ENCODE measurements at places on chromosomes 1 and 21. TPM values are rescaled to one million over a fixed set of nuclear protein-coding genes. Genes with fewer than 3 reads are reported as not detected.

Gene DNASE2B
- not detected for total RNA-seq

Gene HIVEP3
- 1.8 TPM for total RNA-seq

Gene FCRL5
- not detected for total RNA-seq

Gene ARHGEF16
- not detected for total RNA-seq

Gene LAMTOR2
- 35.0 TPM for total RNA-seq

Gene OSCP1
- total RNA-seq: 7.7 TPM

Gene RBBP5
- 23.6 TPM for total RNA-seq

Gene DIO1
- total RNA-seq: not detected

Gene CD1E
- not detected for total RNA-seq

Gene PDIK1L
- 6.9 TPM for total RNA-seq

Gene SELENOF
- total RNA-seq: 184 TPM

Gene KCNC4
- total RNA-seq: 10.9 TPM

Gene SLFNL1
- total RNA-seq: 0.87 TPM

Gene DUSP23
- total RNA-seq: 15.2 TPM

Gene S100A9
- total RNA-seq: not detected

Gene KCND3
- 0.25 TPM for total RNA-seq

Gene HRNR
- not detected for total RNA-seq

Gene TNFRSF1B
- total RNA-seq: 8.2 TPM

Gene OR2T2
- not detected for total RNA-seq

Gene LMOD1
- 19.4 TPM for total RNA-seq

Gene TMEM61
- not detected for total RNA-seq

Gene RHD
- not detected for total RNA-seq

Gene ZNF670
- total RNA-seq: 3.9 TPM

Gene UHMK1
- total RNA-seq: 130 TPM

Gene RGSL1
- not detected for total RNA-seq

Gene POTED
- total RNA-seq: not detected

Gene AQP10
- not detected for total RNA-seq

Gene PTPN22
- total RNA-seq: 0.75 TPM

Gene DMBX1
- not detected for total RNA-seq

Gene GJA8
- total RNA-seq: not detected

Gene PLEKHN1
- 0.77 TPM for total RNA-seq

Gene TFB2M
- 16.9 TPM for total RNA-seq

Gene LMX1A
- not detected for total RNA-seq

Gene CELA3B
- total RNA-seq: not detected

Gene RXFP4
- total RNA-seq: 0.11 TPM

Gene KRTAP10-8
- not detected for total RNA-seq

Gene AMY2A
- total RNA-seq: not detected

Gene CLDN19
- not detected for total RNA-seq

Gene LCA5L
- 1.5 TPM for total RNA-seq

Gene PTGS2
- total RNA-seq: 12.8 TPM

Gene USH2A
- total RNA-seq: under 0.01 TPM

Gene SPRR1B
- not detected for total RNA-seq

All from uterine smooth muscle cell (primary cell).